ENCODE measurements at places on chromosomes 11 and 22.

DNA sequence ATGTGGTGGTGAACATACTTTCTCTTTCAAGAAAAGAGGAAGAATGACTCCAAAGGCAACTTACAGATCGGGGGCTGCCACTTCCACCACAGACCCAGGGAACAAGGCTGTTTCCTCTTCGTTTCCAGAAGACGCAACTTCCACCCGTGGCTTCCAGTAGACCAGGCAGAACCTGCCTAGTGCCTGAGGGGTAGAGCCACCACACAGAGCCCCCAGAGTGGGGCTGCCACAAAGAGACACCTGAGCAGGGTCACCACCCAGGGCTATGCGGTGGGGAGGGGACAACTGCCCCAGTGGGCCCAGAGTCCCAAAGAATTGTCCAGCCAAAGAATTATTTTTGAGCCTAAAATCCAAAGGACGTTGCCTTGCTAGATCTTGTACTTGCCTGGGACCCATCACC lies 16.7 kb upstream of the PHF21B start:
- DNase-seq = no peak

DNA sequence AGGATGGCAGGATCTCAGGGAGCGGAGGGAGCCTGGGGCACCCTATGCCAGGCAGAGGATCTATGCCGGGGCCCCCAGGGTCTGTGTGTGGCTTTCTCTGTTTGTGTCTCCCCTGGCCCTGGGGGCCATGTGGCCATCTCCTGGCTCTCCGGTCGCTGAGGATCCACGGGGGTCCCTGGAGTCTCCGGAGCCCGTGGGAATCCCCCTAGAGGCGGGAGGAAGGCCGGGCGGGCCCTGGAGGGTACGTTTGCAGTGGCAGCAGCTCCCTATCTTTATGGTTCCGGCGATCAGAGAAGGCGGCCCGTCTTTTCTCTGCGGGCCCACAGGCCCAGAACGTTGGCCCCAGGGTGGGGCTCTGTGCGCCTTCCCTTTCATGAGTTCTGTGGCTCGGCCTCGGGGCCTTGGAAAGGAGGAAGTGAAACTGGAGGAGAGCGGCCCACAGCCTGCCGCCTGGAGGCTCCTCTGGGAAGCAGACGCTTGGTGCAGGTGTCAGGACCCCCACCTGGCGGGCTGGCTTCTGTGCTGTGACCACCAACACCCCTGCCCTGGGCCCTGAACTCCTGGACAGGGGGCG lies 82.1 kb downstream of the KCNQ1 start:
- no peak for DNase-seq

DNA sequence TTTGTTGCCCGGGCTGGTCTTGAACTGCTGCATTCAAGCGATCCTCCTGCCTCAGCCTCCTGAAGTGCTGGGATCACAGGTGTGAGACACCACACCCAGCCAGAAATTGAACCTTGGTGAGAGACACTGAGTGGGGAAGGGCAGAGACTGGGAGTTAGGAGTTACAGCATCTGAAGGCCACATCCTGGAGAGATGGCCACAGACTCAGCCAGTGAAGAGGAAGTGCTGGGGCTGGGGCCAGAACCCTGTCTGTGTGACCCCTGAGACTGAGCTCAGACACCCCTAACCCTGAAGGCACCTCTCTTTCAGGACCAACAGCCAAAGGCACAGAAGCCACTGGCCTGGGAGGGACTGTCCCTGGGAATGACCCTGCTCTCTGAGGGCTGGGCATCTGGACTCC lies 33.8 kb downstream of the TXN2 start:
- DNase-seq = no peak

GRCh38 chr11:7436657-7437056 lies 48.6 kb upstream of the OLFML1 start:
- DNase-seq = no peak

DNA sequence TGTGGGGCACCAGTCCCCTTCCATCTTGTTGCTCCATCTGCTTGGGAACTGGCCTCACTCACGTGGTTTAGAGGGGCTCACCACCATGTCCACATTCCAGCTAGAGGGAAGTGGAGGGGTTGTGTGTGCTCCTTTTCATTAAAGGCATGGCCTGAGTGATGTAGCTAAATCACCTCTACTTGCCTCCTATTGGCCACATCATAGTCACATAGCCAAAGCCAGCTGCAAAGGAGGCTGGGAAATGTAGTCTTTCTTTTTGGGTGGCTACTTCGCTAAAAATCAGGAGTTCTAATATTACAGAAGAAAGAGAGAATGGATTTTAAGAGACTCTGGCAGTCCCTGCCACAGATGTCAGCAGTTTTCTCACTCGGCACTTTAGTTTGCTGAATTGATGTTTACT lies 63.0 kb upstream of the ALX4 start:
- no peak for DNase-seq

GRCh38 chr11:68330700-68331337 lies 18.4 kb downstream of the LRP5 start:
- DNase-seq = no peak

DNA sequence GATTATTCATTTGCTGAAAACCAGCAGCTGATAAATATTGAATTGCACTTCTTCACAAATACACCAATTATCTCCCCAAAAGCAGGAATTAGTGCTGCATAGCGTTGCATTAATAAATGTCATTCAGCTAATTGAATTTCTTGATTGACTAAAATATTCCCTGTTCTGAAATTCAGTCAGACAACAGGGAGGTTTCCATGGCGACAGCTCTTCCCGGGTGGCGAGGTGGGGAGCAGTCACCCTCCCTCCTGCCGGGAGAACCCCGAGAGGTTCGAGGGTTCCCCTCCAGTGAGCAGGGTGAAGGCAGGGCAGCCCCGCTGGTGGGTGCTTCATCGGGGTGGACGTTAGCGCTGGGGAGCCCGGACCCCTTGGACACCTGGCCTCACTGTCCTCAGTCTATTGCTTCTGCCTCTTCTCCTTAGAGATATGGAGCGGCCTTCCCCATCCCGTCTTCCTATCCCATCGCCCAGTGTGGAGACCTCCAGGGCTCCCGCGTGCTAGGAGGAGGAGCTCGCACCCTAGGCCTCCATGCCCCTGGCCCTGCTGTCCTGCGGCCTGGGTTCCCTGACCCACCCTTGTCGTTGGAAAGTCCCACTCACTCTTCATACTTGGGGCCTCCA lies 983.5 kb downstream of the BRD1 start:
- no peak for DNase-seq

GRCh38 chr22:42947211-42947990 lies 67.5 kb downstream of the PACSIN2 start:
- no peak for DNase-seq

GRCh38 chr11:78424334-78425270 lies 7.0 kb upstream of the GAB2 start:
- no peak for DNase-seq

DNA sequence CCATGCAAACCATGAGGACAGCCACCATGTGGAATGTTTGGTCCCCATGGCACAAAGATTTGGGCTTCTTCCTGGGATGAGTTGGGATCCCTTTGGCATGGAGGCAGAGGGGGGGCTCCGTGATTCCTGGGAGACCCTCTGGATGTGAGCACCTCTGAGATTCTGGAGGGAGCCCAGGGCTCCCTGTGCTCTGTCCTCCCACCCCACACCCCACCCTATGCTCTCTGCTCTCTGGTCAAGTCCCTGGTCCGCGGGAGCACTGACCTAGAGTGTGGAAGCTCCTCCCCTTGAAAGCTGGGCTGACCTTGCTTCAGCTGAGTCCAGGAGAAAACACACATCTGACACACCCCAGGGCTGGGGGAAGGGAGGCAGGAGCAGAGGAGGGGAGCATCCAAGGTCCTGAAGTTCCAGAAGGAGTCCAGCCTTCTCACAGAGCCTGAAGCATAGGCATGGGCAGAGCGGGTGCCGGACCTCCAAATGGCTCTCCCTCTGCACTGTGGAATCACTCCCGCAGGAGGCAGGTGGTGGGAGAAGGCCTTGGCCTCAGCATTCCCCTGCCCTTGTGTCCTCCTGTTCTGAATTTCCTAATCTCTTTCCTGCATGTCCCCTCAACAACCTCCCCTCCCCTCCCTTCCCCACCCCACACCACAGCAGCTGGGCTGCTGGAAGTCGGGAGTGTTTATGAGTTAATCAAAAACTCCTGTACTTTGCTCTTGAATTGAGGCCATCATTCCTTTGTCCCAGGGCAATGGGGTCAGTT lies 25.7 kb upstream of the OAF start:
- DNase-seq = no peak
